ENCODE measurements at places on chromosomes 5 and 9.

DNA sequence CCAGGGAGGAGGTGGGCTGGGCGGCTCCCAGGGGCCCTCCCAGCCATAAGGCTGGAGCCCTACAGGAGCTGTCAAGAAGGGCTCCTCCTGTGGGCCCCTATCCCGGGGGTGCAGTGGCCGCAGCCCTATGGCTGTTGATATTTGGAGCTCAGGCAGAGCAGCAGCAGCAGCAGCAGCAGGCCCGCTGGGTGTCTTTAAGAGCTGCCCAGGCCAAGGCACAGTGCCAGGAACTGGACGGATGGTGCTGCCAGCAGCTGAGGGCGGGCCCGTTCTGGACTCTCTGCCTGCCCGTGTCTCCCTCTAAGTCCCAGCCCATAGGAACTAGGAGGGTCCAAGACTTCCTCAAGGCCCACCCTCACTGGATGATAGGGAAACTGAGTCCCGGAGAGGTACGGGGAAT is 3.6 kb downstream of the AK1 start:
- no peak for DNase-seq

GRCh38 chr9:2657427-2657826 is 35.8 kb downstream of the VLDLR start:
- no peak for DNase-seq

GRCh38 chr9:80086822-80087345 is 515.1 kb downstream of the TLE4 start:
- DNase-seq, result no peak

GRCh38 chr9:33942471-33943083 is 106.1 kb downstream of the UBAP2 start:
- no peak for DNase-seq

DNA sequence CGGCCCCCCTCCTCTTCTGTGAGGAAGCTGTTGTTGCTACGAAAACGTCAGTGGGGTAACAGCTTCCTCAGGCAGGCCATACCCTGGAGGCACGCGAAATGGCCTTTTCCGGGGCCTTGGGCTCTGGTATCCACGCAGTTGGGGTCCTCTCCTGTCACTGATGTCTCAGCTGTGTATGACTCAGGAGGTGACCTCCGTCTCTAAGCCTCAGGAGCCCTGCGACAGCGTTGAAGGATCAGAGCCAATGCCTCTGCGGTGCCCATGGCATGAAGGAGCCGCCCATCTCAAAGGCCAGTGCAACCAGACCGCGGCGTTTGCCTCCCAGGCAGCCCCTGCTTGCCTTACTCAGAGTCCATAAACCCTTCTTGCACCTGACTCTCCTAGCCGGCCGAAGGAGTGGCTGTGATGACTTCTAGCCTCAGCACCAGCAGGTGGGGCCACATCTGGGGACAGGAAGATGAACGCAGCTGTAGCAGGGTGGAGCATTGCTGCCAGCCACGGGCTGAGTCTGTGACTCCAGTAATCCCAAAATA is 1.0 kb upstream of the MXD3 start:
- no peak for DNase-seq

DNA sequence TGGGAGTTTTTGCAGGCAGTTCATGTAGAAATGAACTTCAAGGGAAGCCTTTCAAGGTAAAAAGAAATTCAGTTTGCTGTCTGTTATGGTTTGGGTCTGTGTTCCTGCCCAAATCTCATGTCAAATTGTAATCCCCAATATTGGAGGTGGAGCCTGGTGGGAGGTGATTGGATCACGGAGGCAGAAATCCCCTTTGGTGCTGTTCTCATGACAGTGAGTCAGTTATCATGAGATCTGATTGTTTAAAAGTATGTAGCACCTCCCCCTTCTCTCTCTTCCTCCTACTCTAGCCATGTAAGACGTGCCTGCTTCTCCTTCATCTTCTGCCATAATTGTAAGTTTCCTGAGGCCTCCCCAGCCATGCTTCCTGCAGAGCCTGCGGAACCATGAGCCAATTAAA is 341.4 kb downstream of the ARHGEF28 start:
- no peak for DNase-seq

DNA sequence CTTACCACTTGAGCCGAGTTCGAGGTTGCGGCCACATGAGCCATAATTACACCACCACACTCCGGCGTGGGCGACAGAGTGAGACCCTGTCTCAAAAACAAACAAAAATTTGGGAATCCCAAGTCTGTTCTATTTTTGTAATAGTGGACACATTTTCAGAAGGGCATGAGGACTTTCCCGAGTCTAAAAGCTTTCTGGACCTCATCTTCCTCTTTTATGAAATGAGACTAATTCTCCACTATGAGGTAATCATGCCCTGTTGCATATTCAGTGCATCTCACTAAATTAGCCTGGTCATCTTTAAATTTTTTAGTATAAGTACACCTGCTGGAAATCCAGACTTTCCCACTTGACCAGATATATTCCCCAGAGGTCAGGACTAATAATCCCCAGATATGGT is 55.7 kb downstream of the GGTA1 start:
- DNase-seq, result no peak

GRCh38 chr5:149168276-149168906 is 27.1 kb downstream of the ABLIM3 start:
- DNase-seq, result no peak

DNA sequence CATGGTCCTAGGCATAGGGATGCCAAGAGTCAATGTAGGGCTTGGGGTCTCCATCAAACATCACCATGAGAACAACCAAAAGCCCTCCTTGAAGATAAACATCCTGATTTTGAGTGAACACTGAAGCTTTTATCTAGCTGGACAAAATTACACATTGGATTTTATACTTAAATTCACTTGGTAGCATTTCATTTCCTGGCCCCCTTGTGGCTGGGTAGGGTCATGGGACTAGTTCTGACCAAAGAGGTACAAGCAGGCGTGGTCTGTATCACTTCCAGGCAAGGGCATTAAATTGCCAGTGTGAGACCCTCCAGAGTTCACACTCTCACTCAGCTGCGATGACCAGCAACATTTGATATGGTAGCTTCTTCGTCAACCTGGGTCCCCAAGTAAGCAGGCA is 320.3 kb downstream of the ACTL7B start:
- no peak for DNase-seq

DNA sequence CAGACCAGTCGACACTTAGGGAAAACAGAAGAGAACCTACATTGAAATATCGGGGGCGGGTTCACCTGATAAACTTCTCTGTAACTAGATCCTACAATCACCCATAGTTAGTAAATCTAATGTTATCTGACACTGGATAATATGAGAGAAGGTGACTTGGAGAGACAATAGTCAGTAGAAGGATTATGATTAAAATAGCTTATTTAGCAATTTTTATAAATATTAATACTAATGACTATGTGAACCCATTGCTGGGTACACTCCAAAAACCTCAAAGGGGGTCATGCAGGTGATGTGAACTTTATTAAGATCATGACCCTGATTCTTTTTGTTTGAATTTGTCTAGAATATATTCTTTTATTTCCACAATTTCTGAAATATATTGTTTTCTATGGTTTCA is 164.1 kb upstream of the CCNH start:
- DNase-seq, result no peak

DNA sequence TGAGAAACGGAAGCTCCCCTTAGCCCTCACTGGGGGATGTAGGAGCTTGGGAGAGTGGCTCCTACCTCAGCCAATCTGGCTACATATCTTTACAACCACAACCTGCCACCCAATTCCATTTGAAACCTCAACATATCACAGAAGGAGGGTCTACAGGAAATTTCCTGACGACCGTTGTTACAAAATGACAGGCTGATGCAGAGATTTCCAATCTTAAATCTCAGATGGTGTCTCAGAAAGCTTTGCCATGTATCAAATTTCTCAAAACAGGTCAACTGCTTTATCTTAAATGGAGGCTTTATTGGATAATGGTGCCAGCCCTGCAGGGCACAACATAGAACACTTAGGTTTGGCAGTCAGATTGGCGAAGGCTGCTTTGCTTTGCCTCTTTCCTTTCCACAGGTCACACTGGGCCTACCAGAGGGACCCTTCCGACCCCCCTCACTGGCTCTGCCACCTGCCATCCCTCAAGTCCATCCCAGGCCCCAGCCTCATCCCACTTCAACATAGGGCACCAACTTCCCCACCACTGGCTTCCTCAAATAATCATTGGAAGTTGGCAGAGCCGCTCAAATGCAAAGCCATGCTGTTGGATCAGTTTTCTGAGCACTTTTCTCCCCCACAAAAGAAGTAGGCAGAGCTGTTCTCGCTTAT is 11.1 kb upstream of the SPATA31E1 start:
- DNase-seq, result no peak

DNA sequence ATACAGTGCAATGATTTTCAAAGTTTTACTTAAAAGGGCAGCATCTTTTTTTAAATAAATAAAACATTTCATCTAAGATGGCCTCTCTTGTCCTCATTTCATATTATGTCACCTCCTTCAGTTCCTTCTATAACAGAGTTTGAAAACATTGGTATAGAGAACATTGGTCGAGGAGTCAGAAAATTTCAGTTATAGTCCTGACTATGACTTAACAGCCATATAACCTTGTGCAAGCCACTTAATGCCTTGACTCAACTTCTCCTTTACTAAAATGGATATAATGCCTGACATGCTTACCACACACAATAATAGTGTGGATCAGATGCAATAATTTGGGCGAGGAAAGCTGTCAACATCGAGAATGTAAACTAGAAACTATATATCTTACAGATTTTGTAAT is 22.6 kb downstream of the SSBP2 start:
- no peak for DNase-seq

DNA sequence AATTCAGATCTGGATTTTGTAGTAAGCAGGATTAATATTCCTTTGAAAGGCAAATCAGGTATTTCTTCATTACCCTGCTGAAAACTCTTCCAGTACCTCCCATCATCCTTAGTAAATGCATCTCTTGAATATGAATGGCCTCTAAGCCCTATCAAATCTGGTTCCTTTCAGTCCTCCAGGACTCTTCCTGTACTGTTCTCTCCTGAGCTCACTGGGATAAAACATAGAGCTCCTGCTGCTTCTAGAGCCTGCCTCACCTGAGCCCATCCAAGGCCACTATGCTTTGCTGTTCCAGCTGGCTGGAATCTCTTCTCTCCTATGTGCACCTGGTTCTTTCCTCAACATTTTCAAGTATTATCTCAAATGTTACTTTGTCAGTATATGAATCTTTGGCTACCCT is 803.3 kb upstream of the CTNND2 start:
- DNase-seq, result no peak

DNA sequence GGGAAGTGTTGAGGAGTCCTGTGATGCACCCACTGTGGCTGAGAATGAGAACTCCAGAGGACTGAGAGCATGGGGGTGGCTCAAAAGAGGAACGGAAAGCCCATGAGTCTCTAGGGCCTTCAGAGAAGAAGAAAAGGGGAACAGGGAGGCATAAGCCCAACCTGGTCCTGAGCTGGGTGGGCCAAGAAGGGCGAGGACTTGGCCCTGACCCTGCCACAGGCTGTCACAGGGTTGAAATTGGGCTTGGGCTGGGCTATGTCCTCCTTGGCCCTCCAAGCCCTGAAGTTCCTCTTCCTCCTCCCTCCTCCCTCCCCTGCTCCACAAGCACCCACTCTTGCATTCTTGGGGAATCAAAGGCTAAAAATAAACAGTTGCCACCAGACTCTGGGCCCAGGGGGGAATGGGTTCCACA is 49.3 kb upstream of the PPARGC1B start:
- DNase-seq, result no peak

DNA sequence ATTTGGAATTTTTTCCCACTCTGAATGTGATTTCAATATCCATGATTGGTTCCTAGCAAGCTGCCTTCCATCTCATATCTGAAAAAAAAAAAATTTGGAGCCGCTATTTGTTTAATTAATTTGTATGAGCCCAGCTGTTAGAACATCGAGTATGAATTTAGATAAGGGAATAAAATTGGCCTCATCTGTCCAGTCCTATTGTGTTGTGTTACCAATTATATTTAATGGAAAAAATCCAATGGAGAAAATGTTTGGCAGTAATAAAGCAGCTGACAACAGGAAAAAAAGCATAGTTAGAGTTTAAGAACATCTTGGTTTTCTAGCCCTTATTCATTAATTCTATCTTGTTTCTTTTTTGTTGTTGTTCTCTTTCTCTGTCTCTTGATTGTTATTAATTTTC is 735.6 kb upstream of the RIOK2 start:
- no peak for DNase-seq

GRCh38 chr9:125910286-125910685 is 163.1 kb downstream of the PBX3 start:
- DNase-seq, result no peak

- no peak for DNase-seq
These were observed 588 bp upstream of the PLPP1 start for GRCh38 chr5:55535199-55535905.

DNA sequence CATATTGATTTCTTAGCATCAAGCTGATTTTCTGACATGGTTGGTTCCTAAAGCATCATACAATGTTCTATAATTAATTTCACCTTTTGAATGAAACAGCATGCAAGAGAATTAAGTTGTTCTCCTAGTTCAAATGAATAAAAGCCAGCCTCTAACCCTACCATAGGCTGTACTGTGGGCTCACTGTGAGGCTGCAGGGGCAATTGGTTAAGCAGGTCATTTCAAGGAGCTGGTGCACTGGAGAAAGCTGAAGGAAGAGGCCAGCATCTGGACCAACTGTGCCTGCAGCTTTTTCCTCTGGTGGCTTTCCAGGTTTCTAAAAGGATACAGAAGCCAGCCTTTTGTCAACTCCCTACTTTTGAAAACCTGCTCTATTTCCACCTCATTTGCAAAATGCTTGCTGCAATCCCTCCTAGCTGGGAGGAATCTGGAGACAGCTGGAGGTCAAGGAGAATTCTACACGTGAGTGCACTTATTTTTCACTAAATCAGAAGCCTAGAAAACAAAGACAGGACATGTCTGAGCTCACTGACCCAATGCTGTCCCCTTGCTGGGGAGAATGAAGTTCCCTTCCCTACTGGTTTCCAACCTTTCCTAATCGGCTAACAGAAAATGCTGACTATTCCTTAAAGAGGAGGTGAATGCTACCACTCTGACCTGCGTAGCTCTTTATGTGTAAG is 158.9 kb downstream of the APBA1 start:
- no peak for DNase-seq

DNA sequence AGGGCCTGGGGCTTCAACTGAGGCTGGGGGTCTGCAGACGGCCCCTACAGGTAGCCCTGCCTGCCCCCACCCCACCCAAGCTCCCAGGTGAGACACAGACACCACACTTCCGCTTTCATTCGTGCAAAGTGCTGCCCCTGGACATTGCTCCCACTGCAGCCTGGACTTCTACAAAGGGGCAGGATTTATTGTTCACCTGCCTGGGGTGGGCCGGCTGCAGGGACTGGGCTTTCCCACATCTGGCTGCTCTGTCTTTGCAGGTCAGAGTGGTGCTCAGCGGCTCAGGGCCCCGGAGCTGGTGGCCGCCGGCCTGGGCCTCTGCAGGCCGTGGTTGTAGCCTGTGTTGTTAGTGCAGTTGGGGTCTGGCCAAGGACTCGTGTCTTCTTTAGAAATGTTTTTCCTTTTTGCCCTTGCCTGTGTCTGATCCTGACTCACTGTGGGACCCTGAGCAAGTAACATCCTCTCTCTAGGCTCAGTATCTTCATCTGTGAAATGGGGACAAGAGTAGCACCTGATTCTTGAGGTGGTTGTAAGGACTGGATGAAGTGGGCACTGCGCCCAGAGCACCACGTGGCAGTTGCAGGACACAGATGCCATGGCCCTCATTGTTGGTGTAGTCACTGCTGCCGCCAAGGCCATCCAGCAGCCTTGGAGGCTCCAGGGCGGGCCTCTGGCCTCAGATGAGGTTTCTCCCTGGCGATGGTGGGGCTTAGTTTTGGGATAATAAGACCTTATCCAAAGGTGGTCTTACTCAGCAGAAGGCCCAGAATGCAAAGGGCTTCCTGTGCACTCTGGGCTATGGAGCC is 143.9 kb downstream of the CACNA1B start:
- no peak for DNase-seq

- DNase-seq, result no peak
These were observed 197.6 kb downstream of the PAX5 start for GRCh38 chr9:36836486-36836885.

Measured in activated CD8-positive, alpha-beta memory T cell treated with anti-CD3 and anti-CD28 coated beads for 1 hour (primary cell).